Activated naive CD8-positive, alpha-beta T cell treated with anti-CD3 and anti-CD28 coated beads for 36 hours (primary cell): ENCODE measurements at places on chromosomes 6 and 20. TPM values are rescaled to one million over a fixed set of nuclear protein-coding genes. Genes with fewer than 3 reads are reported as not detected.

DNA sequence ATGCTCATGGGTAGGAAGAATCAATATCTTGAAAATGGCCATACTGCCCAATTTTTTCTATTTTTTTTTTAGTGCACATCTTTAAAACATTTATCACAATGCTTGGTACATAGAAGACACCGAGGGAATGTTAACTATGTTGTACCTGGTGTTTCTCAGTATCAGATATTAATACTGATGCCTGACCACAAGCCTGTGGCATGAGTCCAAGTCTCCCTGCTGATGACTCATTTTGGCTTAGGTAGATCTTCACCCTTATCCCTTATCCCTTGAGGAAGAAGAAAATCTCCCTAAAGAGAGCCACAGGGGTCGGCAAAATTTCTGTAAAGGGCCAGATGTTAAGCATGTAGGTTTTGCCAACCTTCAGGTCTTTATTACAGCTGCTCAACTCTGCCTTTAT, 14.5 kb downstream of the CD109 start:
- no peak for DNase-seq

DNA sequence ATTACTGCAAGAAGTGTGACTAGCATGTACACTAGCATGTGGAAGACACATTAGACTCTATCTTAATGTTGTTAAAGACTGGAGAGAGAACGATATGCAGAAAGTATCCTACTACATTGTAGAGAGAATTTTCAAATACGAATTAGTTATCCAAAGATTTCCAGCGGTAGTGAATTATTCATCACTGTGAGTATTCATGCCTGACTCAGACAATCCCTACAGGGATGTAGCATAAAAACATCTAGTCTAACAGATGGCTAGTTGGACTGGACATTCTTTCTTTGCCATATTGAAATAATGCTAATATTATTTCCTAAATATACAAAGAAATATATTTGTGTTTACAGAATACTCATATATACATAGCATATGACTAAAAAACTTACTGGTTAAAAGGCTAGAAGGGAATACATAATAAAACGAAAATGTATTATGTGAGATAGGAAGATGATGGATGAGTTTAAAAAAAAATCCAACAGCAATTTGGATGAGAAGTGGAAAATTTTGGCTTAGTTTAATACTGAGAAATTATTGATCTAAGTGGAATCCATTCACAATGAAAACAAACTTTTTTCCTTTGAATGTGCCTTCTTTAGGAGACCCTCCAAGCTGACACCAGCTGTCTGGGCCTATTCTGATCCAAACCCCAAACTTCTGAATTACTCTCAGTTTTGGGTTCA, 580.7 kb downstream of the RFPL4B start:
- DNase-seq = no peak

The ASF1A gene
- 39.9 TPM for total RNA-seq

The MYH7B gene
- total RNA-seq = 0.33 TPM

The SLC23A2 gene
- 23.2 TPM for total RNA-seq
